ENCODE measurements at places on chromosomes 3 and 15. TPM values are rescaled to one million over a fixed set of nuclear protein-coding genes. Genes with fewer than 3 reads are reported as not detected.

The SERPINI2 gene
- total RNA-seq, result not detected

The KBTBD13 gene
- total RNA-seq, result not detected

The GOLGA8T gene
- total RNA-seq, result not detected

The CFAP91 gene
- total RNA-seq, result 0.73 TPM

The TRPM1 gene
- total RNA-seq, result not detected

The SKOR1 gene
- 0.49 TPM for total RNA-seq

The LINGO1 gene
- total RNA-seq, result not detected

The NMB gene
- total RNA-seq, result 2.8 TPM

The ARL14 gene
- not detected for total RNA-seq

The PLIN1 gene
- total RNA-seq, result 0.16 TPM

The ARHGEF3 gene
- total RNA-seq, result 13.7 TPM

The CD200R1 gene
- total RNA-seq, result 0.16 TPM

The CPEB1 gene
- 14.9 TPM for total RNA-seq

The ZNF80 gene
- not detected for total RNA-seq

The RAB5A gene
- 81.3 TPM for total RNA-seq

The ZNF619 gene
- total RNA-seq, result 8.9 TPM

The CADPS gene
- total RNA-seq, result 7.0 TPM

The REC114 gene
- total RNA-seq, result not detected

The SETD5 gene
- total RNA-seq, result 171 TPM

The CCNB2 gene
- 6.2 TPM for total RNA-seq

The IL17RE gene
- 3.2 TPM for total RNA-seq

The KCNMB3 gene
- 1.9 TPM for total RNA-seq

The SLC28A1 gene
- not detected for total RNA-seq

Data from hair follicle dermal papilla cell (primary cell).